ENCODE measurements at places on chromosomes 7 and 10.

DNA sequence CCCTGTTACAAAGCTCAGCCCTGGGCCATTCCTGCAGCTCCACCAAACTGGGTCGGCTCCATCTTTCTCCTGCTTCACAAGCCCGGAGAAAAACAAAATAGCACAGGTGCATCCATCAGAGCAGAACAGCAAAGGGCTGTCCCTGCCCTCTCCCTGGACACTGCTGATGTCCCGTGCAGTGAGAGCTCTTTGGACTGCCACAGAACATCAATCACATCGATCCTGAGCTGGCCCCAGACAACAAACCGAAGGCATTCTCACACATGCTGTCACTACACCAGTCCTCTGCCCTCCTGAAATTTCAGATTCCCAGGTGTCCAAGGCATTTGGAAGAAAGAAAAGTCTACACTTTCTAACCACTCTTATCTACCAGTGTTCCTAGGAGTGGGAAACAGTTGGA, 427.1 kb upstream of the ZMIZ1 start:
- no peak for DNase-seq

DNA sequence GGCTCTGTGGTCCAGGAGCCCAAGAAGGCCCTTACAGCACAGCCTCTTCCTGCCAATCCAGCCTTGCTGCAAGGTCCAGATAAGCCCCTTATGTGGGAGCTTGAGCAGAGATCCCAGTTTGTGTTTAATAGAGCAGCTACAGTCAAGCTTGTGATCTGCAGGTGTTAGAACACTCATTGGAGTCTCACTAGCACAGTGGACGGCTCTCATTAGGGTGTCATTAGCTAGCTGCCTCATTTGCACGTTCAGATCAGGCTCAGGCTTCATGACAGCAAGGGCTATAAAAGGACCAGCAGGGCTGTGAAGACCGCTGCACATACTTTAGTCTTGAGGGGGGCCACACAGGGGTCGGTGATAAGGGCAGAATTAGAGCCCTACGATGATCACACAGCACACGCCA, 443.2 kb downstream of the RPS24 start:
- DNase-seq: no peak

- no peak for DNase-seq
These were observed 506 bp downstream of the CTTNBP2 start for GRCh38 chr7:117872561-117873309.

GRCh38 chr7:41047789-41048191, 655.1 kb downstream of the INHBA start:
- DNase-seq: no peak

- DNase-seq: no peak
These were observed 30.5 kb downstream of the CFAP43 start for GRCh38 chr10:104201636-104202035.

DNA sequence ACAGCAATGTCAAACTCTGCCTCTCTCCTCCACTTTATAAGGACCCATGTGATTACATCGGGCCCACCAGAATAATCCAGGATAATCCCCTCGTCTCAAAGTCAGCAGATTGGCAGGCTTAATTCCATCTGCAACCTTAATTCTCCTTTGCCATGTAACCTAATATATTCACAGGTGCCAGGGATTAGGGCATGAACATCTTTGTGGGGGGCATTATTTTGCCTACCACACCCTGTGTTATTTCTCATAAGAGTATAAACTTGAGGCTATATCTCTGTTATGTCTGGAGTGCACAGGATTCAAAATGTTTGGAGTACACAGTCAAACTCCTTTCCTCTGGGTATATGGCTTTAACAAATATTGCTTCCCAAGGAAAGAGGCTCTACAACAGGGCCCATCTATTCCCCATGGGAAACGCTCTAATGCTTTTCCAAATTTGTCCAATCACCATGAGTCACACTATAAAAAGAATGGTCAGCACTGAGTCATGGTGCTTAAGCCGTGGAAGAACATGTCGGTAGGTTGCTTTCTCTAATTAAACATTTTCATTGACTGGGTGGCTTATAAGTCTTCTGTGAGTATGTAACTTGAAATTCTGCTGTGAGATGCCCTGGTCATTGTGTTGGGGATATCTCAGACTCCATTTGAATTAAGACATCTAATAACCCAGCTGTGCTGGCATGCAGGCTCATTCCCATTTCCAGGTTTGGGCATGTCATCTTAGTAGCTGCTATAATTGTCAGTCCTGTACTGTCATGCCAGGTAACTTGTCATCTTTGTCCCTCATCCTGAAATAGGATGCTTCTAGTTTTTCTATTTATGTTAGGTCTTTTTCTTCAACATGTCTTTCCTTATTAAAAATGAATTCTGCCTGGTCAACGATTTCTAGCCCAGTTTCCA, 11.5 kb upstream of the AKR1B10 start:
- DNase-seq: no peak

Measured in stimulated activated CD4-positive, alpha-beta T cell treated with anti-CD3 and anti-CD28 coated beads, Interleukin-15, amount 100 ng/mL, for 1 hour (primary cell).